Right forelimb (tissue), 1 donor: ENCODE measurements at places on chromosomes 11 and 22.

DNA sequence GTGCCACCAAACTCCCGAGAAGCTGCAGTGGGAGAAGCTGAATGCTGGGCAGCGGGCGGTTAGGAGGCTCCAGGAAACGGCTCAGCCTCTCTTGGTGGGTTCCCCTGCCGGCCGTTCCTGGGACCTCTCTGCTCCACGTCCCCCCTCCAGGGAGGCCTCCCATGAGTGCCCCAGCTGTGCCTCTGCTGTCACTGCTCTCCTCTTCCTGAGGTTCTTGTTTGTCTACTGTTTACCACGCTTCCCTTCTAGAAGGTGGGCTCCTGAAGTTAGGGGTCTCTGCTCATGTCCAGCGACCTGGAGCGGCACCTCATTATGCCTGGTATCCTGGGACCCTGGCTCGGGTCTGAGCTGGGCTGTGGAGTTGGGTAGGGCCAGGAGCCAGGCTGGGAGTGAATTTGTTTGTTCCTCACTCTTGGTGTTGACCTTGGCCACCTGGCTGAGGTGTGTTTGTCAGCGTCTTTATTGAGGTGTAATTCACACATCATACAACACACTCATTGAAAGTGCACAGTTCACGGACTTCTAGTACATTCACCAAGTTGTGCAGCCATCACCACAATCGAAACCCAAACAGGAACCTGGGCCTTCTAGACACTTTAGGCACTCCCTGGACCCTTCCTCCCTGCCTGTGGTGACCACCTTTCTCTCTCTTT lies 37.8 kb upstream of the GRAMD4 start:
- no peak for DNase-seq

DNA sequence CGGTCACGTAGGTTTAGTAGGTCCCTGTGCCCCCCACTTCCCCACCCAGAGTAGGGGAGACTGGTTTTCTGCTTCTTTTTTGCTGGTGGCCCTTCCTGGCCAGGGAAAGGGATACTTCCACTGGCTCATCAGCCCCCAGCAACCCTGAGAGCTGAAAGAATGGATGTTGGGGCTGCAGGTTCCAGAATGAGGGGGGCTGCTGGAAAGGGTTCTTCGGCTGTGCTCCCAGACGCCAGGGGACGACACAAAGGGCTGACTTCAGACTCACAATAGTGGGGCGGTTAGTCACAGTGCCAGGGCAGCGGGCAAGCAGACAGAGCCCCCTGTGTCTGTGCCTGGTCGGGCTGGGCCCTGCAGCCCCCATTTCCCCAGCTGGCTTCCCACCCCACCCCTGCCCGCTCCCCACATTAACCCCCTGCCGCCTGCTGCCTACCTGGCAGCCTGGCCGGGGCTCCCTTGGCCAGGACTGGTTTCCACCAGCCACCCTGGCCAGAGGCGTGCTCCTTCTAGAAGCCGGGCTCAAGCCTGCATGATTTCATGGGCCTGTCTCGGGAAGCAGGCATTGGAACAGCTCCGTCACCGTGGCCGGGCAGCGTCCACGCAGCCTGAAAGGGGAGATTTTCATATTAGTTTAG lies 79.1 kb upstream of the WNT7B start:
- DNase-seq = peak; percentile 40

GRCh38 chr11:114168691-114169090 lies 109.2 kb downstream of the ZBTB16 start:
- no peak for DNase-seq

DNA sequence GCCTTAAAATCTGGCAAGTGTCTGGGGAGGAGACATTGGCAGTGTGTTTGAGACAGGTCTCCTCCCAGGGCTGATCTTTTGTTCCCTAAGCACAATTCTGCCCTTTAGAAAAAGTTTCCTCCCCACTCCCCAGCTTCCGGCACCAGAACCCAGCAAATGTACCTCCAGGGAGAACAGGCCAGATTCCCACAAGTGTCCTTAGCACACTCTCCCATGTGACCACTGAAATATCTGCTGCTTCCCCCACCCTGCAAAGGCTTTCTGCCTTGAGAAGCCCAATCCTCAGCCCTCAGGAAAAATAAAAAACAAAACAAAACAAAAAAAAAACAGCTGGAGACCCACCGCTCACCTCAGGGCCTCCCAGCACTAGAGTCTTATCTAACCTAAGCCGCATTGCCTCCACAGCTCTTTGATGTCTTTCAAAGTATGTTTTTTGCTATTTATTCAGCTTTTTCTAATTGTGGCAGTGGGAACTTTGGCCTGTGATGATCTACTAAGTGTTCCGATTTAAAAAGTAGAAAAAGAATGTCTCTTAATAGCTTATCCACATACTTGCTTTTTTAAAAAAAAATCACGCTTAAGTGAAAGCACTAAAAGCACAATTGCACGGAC lies 29.0 kb upstream of the FBLN1 start:
- DNase-seq = no peak

DNA sequence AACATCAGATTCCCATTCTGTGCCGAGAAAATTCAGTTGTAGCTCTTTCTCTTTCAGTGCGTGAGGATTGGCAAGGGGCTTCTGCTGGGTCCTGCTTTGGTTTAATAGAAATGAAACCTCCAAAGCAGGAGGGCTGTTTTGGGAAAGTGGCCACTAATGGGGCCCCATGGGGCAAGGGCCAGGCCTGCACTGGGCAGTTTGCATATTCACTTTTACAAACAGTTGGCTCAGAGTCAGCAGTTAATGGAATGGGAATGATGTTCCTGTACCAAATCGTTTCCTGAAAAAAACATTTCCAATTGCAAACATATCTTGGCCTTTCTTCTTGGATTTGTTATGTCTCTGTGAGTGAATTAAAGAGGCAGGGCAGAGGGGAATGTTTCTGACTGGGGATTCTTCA lies 92.1 kb downstream of the PARVA start:
- DNase-seq = peak; percentile 62

- DNase-seq = no peak
These were observed 21.2 kb upstream of the BLID start for GRCh38 chr11:122137078-122137793.
